ENCODE measurements at places on chromosomes 6 and 20. TPM values are rescaled to one million over a fixed set of nuclear protein-coding genes. Genes with fewer than 3 reads are reported as not detected.

SCRT2 gene
- total RNA-seq: not detected

SPATA2 gene
- 4.8 TPM for total RNA-seq

TRIM15 gene
- not detected for total RNA-seq

PPP1R14C gene
- 0.58 TPM for total RNA-seq

SIRPD gene
- total RNA-seq: 0.42 TPM

GRCh38 chr20:24782301-24782700 lies 166.8 kb upstream of the CST7 start:
- no peak overlapping the region for H3K27ac ChIP-seq
- no peak overlapping the region for H3K4me3 ChIP-seq
- no peaks in the 10 kb centered on the region for H3K27me3 ChIP-seq
- H3K4me1 ChIP-seq: no peaks in the 10 kb centered on the region

GRCh38 chr20:62860391-62860923 lies 1.2 kb downstream of the TCFL5 start:
- H3K27ac ChIP-seq: no peak overlapping the region
- H3K4me1 ChIP-seq: no peaks in the 10 kb centered on the region
- peak; percentile 77 for DNase-seq
- peak overlapping the region; percentile 74 for H3K4me3 ChIP-seq
- H3K36me3 ChIP-seq: no peaks in the 10 kb centered on the region

DNA sequence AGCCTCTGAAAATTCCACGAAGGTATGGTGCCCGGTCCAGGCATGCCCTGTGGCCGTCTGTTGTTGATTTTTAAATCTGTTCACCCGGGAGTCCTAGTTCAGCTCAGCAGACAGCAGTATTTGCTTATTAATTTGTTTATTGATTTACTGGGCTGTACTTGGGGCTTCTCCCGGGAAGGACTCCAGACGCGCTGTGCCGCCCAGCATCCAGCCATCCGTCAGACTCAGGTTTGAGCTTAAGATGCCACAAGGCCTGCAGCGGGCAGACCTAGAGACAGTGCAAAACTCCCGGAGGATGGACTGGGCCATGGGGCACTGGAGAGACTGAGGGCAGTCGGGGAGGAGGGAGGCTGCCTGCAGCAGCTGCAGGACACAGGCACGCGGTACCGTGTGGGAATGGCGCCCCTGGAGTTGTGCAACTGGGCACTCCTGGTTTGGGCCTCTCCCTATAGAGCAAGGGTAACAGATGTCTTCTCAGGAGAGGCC lies 17.3 kb upstream of the CCDC167 start:
- no peaks in the 10 kb centered on the region for H3K27me3 ChIP-seq
- no peak overlapping the region for H3K4me3 ChIP-seq
- H3K4me1 ChIP-seq: no peaks in the 10 kb centered on the region
- H3K36me3 ChIP-seq: no peaks in the 10 kb centered on the region

DNA sequence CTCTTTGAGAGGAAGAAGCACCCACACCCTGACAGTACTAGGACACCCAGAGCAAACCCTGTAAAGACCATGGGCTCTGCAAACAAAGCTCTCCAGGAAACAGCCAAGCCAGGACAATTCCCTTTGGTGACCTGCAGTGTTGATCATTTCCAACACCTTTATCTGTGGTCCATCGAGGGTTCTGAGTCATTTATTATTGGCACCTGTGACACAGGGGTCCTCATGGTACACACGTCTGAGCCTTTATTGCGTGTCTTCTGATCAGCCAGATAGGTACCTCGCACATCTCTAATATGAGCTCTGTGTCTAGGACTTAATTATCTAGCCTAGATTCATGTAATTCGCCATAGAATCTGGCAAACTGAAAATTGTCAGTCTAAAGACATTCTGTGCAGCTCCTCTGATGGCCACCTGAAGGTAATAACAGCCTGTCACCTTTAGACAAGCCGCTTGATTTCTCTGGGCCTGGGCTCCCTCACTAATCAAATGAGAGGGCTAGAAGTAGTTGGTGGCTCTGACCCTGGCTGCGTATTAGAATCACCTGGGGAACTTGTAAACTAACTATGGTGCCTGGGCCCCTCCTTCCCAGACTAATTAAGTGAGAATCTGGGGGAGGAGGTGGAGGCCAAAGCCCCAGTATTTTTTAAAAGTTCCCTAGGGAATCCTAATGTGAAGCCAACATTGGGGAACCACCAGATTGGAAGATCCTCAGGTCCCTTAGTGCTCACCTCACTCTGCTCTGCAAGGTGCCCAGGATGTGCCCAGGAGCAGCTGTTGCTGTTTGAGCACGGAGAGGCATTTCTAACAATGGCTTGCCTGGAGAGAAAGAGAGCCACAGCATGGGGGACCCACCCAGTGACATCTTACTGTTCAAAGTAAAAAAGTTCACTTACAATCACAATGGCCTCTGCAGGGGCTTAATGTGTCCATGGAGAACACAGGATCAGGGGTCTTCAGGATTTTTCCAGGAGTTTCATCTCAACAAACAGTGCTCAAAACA lies 122.0 kb upstream of the ARID1B start:
- no peaks in the 10 kb centered on the region for H3K27me3 ChIP-seq
- H3K4me3 ChIP-seq: no peak overlapping the region
- H3K27ac ChIP-seq: no peak overlapping the region
- DNase-seq: no peak
- H3K36me3 ChIP-seq: no peaks in the 10 kb centered on the region
- H3K4me1 ChIP-seq: peaks cover 3% of the 10 kb centered on the region

- DNase-seq: no peak
- no peaks in the 10 kb centered on the region for H3K4me1 ChIP-seq
Observed at GRCh38 chr6:168322966-168323365, 3.4 kb upstream of the DACT2 start.

- DNase-seq: no peak
- H3K4me1 ChIP-seq: no peaks in the 10 kb centered on the region
- no peaks in the 10 kb centered on the region for H3K36me3 ChIP-seq
- H3K27me3 ChIP-seq: no peaks in the 10 kb centered on the region
- H3K27ac ChIP-seq: no peak overlapping the region
- no peak overlapping the region for H3K4me3 ChIP-seq
Observed at GRCh38 chr20:11626551-11626950, 291.1 kb upstream of the BTBD3 start.

- no peaks in the 10 kb centered on the region for H3K4me1 ChIP-seq
- no peak overlapping the region for H3K27ac ChIP-seq
- H3K4me3 ChIP-seq: no peak overlapping the region
Observed at GRCh38 chr6:135148889-135149288, 32.2 kb upstream of the MYB start.

- H3K4me1 ChIP-seq: no peaks in the 10 kb centered on the region
- H3K36me3 ChIP-seq: no peaks in the 10 kb centered on the region
- no peak for DNase-seq
- no peaks in the 10 kb centered on the region for H3K27me3 ChIP-seq
- H3K4me3 ChIP-seq: no peak overlapping the region
- H3K27ac ChIP-seq: no peak overlapping the region
Observed at GRCh38 chr20:9831032-9831431, 7.8 kb downstream of the PAK5 start.

- no peak overlapping the region for H3K4me3 ChIP-seq
- no peaks in the 10 kb centered on the region for H3K4me1 ChIP-seq
- H3K36me3 ChIP-seq: no peaks in the 10 kb centered on the region
- H3K27me3 ChIP-seq: no peaks in the 10 kb centered on the region
Observed at GRCh38 chr20:56750430-56750829, 121.3 kb downstream of the TFAP2C start.

DNA sequence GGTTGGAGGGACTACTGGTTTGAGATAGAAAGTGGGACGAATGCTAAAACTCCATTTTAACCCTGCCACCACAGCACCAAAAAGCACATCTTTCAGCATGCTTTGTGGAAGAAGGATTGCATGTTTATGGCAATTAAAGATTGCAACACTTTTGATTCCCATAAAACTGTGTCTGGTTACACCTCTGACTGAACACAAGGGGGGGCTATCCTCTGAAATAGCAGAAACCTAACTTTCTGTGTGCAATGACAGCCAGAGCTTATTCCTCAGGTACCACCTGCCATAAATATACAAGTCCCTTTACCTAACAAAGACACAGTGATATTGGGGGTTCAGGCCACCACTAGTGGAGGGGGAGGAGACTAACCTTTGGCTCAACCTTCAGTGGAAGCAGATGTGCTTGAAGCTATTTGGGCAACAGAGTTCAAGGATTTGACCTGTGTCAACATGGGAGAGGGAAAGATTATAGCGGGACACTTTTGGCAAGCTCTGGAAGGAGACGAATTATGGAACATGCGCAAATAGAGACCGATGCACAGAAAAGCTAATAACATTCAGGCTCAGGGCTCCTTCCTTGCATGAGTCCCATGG lies 9.6 kb upstream of the PLG start:
- no peak overlapping the region for H3K27ac ChIP-seq
- no peaks in the 10 kb centered on the region for H3K4me1 ChIP-seq
- H3K27me3 ChIP-seq: no peaks in the 10 kb centered on the region
- H3K36me3 ChIP-seq: no peaks in the 10 kb centered on the region

DNA sequence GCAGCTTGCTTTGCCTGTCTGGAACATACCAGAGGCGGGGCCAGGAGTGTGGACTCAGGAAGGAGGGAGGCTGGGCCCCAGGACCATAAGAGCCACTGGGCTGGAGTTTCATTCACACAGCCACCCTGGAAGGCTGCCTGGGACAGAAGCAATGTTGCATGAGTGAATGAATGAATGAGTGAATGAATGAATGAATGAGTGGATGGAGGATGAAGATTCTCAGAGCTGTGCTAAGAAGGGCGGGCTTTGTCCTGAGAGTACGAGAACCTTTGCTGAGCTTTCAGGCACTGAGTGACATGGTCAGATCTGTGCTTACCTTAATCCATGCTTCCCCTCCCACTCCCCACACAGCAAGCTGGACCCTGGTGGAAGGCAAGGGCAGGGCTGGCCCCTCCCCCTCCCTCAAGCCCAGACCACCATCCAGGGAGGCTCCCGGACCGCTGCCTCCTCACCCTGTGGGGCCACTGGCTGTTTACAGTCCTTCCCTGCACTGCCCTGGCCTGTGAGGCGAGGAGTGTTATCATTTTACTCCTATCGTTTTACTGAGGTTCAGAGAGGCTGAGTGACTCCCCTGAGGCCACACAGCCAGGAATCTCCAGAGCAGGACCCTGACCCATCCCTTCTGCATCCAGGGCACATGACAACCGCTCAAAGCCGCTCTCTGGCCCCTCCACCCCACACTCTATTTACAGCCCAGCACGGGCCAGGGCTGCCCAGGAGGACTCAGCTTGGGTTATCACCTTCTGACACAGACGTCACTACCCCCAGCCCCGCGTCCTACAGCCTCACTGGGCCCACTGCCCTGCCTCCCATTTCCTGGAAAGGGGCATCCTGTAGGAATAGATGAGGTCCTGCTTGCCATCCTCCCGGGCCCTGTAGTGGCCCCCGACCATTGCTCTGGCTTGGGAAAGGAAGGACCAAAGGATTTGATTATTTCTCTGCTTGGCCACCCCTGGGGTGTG lies 269.7 kb downstream of the TAF4 start:
- DNase-seq: no peak
- no peaks in the 10 kb centered on the region for H3K27me3 ChIP-seq
- H3K36me3 ChIP-seq: no peaks in the 10 kb centered on the region
- H3K4me1 ChIP-seq: no peaks in the 10 kb centered on the region
- H3K4me3 ChIP-seq: no peak overlapping the region

DNA sequence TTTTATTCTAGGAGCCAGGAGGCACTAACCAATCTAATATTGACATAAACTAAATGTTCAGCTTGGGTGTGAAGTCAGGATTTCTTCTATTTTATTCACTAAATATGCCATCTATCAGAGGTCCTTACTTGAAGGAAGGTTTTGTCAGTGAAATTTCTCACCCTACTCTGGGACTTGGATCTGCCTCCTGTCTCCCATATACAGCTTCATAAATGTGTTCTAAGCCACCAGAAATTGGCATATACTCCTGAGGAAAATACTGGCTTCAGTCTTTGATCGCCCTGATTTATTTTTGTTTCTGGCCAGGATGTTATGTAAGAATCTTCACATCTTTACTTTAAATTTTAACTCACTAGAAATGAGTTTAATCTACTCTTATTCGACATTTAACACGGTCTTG lies 647.7 kb downstream of the C6orf118 start:
- no peaks in the 10 kb centered on the region for H3K27me3 ChIP-seq
- H3K36me3 ChIP-seq: no peaks in the 10 kb centered on the region
- no peak for DNase-seq
- no peaks in the 10 kb centered on the region for H3K4me1 ChIP-seq
- no peak overlapping the region for H3K27ac ChIP-seq

GRCh38 chr6:34138191-34138590 lies 7.7 kb downstream of the GRM4 start:
- no peaks in the 10 kb centered on the region for H3K27me3 ChIP-seq
- no peak overlapping the region for H3K4me3 ChIP-seq
- DNase-seq: no peak
- no peak overlapping the region for H3K27ac ChIP-seq

DNA sequence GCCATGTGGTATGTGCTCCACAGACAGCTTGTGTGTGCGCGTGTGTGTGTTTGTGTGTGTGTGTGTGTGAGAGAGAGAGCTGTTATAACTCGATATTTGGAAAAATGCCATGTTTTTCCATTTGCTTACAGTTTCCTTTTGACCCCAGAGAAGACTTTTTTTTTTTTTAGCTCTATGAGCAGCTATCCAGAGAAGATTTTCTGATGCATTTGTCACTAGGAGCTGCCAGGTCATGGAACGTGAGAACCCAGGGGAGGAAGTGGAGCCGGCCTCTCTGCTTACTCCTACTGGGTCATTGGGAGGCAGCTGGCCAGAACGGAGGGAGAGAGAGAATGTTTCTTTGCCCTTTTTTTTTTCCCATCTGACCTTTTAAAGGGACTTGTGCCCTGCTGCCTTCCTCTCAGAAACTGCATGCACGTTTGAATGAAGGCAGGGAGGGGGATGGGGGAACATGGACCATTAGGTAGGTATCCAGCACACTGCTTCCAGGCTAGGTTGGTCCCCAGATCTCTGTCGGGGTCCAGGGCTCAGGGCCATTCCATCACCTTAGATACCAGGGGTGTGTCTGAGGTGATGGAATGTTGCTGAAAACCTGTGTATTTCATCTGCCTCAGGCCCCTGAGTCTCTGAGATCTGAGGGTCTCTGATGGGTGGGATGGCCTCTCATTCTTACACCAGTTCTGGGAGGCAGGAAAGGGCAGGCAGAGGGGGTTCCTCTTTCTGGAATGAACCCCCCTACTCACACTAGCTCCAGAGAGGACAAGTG lies 11.2 kb upstream of the MRPS18A start:
- no peaks in the 10 kb centered on the region for H3K36me3 ChIP-seq
- H3K27ac ChIP-seq: no peak overlapping the region
- no peak for DNase-seq
- H3K4me3 ChIP-seq: no peak overlapping the region
- no peaks in the 10 kb centered on the region for H3K27me3 ChIP-seq

DNA sequence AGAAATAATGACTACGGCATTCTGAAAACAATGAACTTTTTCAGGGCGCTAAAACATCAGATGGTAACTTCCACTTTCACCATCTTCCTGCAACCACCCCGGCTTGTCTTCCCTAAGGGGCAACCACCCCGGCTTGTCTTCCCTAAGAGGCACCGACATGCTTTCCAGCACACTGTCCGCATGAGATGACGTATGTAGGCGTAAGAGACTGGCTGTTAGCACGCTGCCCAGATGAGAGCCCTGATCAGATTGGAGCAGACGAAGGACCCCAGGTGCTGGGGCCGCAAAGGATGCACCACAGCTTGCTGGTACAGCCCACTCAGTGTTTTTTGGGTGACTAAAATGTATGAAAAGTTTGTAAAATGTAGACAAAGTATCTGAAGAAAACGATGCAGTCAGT lies 29.3 kb downstream of the ASCC3 start:
- no peak overlapping the region for H3K4me3 ChIP-seq
- peak; percentile 15 for DNase-seq
- no peak overlapping the region for H3K27ac ChIP-seq
- H3K27me3 ChIP-seq: no peaks in the 10 kb centered on the region
- no peaks in the 10 kb centered on the region for H3K4me1 ChIP-seq
